ENCODE measurements at places on chromosomes 7 and 10. TPM values are rescaled to one million over a fixed set of nuclear protein-coding genes. Genes with fewer than 3 reads are reported as not detected.

The ASB15 gene
- total RNA-seq, result not detected

The NKX6-2 gene
- not detected for total RNA-seq

The AGAP4 gene
- 18.4 TPM for total RNA-seq

The PTPRN2 gene
- 4.2 TPM for total RNA-seq

The CFTR gene
- total RNA-seq, result not detected

The TBXAS1 gene
- total RNA-seq, result 5.1 TPM

The MYH16 gene
- not detected for total RNA-seq

The ANLN gene
- total RNA-seq, result 0.88 TPM

The RBP3 gene
- total RNA-seq, result not detected
